Activated CD4-positive, alpha-beta memory T cell treated with anti-CD3 and anti-CD28 coated beads for 36 hours (primary cell): ENCODE measurements at places on chromosomes 16 and 17. TPM values are rescaled to one million over a fixed set of nuclear protein-coding genes. Genes with fewer than 3 reads are reported as not detected.

Gene VPS35L
- total RNA-seq, result 38.0 TPM

- peak; percentile 24 for DNase-seq
Measured at GRCh38 chr16:21101631-21102420, 48.8 kb downstream of the DNAH3 start.

DNA sequence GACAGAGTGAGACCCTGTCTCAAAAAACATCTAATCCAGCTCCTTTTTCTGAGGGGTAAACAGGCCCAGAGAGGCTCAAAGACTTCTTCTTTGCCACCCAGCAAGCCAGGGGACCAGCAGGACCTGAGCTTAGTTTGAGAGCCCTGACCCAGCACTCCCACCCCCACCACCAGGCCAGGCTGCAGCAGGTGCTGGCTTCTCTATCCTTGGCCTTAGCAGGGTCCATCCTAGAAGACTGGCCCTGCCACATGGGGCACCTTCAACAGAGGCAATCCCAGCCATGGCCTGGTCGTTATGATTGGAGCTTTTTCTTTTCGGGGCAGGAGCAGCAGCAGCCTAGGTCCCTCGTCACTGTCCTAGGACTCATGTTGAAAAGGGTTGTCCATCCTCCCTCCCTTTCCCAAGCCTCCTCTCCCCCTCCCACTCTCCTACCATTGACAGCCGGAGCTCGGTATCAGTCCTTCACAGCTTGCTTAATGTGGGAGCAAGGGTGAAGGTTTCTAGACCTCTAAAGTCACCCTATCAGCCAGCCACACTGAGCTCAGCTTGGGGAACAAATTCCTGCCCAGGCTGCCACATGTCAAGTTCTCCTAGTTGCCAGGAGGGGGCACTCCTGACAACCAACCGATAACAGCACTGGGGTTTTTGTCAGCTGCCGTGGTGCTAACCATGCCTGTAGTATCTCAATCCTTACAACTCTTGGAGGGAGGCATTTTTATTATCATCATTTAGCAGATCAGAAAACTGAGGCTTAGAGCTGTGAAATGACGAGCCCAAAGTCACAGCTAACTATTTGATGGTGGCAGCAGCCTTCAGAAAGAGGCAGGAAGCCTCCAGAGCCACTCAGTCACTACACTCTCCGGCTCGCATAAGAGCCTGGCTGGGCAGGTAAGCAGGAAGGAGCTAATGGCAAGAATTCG, 11.2 kb downstream of the MRPL27 start:
- DNase-seq, result peak; percentile 75

- no peak for DNase-seq
Measured at GRCh38 chr17:40437095-40437732, 6.0 kb upstream of the IGFBP4 start.

Gene PABPN1L
- not detected for total RNA-seq

Gene TBC1D3I
- not detected for total RNA-seq

Gene PITPNC1
- 35.7 TPM for total RNA-seq
